Left ventricle myocardium superior (tissue), 1 donor: ENCODE measurements at places on chromosomes 5 and 9. TPM values are rescaled to one million over a fixed set of nuclear protein-coding genes. Genes with fewer than 3 reads are reported as not detected.

- DNase-seq: no peak
Observed at GRCh38 chr5:7515284-7515914, 119.5 kb downstream of the ADCY2 start.

DNA sequence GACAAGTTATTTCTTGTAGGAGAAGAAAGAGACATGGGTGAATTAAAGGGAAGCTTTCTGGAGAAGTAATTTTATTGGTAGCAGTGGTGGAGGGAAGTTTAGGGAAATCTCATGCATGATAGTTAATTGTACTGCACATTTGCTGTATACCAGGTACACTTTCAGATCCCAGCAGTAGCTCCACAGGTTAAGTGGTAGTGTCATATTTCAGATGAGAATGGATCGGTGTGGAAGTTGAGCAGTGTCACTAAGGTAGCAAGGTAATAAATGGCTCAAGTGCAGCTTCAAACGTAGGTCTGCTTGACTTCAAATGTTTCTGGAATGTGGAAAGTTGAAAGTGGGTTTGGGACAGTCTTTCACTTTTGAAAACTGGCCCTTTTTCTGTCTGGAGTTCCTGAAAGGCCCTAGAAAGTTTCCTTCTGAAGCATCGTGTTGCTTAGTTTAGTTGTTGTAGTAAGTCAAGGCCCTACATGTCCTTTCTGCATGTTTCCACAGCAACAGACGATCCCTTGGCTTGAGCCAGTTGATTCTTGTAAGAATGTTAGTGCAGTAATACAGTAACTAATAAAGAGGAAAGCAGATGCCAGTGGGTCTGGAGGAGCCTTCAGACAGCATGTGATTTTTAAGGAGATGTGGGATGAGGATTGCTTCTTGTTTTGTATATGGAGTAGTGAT, 3.7 kb downstream of the CLTA start:
- DNase-seq: no peak

DMAC1 gene
- total RNA-seq: 133 TPM

GDA gene
- total RNA-seq: 2.0 TPM

- peak; percentile 69 for DNase-seq
Observed at GRCh38 chr9:136791516-136792276, 552 bp downstream of the TMEM141 start.

- no peak for DNase-seq
Observed at GRCh38 chr5:121731377-121731776, 120.3 kb upstream of the FTMT start.

- DNase-seq: no peak
Observed at GRCh38 chr5:11898-12297, 80.1 kb upstream of the PLEKHG4B start.

RXRA gene
- total RNA-seq: 90.8 TPM

DNA sequence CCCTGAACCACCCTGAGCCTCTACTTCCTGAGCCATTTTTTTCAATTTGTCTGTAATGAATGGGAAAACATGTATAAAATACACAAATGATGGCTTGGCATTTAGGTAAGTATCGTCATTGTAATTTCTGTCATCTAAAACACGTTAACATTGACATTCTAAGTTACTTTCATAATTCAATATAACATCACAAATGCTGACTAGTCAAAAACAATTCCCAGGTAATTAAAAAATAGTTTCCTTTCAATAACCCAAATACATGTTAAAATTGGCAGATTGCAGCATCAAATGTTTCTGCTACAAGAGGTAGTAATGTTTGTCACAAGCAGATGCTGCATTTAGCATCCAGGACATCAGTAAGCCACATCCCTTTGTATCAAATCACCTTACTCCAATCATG, 776.4 kb downstream of the KCTD16 start:
- no peak for DNase-seq

DNA sequence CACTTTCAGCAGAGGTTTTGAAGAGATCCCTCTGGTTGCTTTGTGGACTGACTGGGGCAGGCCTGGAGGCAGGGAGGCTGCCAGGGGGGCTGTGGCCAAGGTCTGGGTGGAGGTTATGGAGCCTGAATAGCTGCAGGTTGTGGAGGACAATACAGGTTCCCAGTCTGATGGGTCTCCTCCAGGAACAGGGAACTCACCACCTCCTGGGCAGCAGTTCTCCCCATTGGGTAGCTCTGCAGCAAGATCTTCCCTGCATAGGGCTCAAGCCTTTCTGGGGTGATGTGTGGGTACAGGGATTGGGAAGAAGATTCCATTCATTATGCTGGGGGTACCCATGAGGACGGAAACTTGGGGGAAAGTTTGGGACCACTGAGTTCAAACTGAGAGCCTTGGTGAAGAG, 6.8 kb downstream of the AQP3 start:
- no peak for DNase-seq

DNA sequence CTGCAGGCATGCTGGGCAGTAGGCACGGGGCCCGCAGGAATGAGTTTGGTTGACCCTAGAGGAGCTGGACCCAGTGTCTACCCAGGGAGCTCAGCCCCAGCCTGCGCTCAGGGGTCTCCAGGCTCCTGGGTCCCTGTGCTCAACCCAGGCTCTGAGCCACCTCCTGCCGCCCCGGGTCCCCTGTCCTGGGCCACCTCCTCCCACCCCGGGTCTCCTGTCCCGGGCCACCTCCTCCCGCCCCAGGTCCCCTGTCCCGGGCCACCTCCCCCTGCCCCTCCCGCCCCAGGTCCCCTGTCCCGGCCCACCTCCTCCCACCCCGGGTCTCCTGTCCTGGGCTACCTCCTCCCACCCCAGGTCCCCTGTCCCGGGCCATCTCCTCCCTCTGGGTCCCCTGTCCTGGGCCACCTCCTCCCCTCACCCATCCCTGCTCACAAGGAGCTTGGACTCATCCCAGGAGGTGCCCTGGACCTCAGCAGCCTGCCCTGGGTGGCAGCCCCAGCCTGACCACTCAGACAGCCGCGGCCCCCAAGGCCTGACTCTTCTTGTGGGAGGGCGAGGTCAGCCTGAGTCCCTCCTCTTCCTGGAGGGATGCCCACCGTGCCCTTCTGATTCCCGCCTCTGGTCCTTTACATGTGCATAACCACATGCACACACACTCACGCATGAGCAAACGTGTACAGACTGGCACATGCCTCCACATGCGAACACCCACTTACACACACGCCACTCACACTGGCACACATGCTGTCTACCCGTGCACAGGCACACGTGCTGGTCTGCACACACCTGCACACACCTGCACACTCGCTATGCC, 2.4 kb downstream of the LCN12 start:
- peak; percentile 25 for DNase-seq

- DNase-seq: no peak
Observed at GRCh38 chr5:91136271-91136670, 246.8 kb downstream of the ARRDC3 start.

DNA sequence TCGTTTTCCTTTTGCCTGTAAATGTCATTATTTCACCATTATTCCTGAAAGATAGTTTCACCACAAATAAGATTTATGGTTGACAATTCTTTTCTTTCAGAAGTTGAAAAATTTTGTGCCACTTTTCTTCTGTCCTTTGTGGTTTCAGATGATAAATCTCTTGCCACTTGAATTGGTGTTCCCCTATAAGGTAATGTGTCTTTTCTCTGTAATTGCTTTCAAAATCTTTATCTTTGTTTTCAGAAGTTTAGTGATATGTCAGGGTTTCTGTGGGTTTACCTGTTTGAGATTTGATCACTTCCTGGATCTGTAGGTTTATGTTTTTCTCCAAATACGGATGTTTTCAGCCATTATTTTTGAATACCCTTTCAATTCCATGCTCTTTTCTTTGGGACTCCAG, 14.6 kb downstream of the RASA1 start:
- no peak for DNase-seq

DNA sequence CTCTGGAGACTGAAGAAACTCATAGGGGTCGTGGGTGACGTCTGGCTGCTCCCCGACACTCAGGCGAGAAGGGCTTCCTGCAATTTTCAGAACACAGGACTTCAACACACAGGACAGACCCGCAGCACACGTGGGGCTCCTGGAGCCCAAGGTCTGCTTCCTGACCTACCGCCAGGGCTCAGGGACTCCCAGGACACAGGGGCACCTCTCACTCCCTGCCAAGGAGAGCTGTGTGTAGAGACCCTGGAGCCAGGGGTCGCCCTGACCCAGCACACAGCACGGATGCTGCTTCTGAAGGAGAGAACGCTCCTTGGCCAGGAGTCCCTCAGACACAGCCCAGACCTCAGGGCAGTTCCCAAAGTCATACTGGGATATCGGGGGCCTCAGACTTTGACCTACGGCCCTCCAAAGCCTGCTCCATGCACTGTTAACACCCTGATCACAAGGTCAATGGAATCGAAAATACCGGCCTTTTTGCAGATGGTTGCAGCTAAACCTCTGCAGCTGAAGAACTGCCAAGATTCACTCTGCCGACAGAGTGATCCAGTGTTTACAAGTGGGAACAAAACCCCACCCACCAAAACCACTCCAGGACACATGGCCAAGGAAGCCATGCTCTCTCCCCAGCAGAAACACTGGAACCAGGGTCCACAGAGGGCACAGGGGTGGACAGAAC, 13.8 kb upstream of the ZDHHC11 start:
- DNase-seq: no peak

TNPO1 gene
- total RNA-seq: 67.7 TPM

DNA sequence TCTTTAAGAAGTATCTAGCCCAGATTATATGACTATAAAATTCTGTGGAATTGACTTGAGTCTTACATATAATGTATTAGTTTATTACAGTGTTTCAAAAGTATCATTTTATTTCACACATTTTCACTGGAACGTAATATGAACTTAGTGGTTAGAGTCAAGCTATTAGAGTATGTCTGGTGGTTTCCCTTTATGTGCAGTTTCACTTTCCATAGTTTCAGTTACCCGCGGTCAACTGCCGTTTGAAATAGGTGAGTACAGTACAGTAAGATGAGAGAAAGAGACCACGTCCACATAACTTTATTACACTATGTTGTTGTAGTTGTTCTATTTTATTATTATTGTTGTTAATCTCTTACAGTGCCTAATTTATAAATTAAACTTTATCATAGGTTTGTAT, 50.5 kb downstream of the COMMD10 start:
- no peak for DNase-seq

- no peak for DNase-seq
Observed at GRCh38 chr5:139947727-139948126, 95.4 kb downstream of the NRG2 start.

DNA sequence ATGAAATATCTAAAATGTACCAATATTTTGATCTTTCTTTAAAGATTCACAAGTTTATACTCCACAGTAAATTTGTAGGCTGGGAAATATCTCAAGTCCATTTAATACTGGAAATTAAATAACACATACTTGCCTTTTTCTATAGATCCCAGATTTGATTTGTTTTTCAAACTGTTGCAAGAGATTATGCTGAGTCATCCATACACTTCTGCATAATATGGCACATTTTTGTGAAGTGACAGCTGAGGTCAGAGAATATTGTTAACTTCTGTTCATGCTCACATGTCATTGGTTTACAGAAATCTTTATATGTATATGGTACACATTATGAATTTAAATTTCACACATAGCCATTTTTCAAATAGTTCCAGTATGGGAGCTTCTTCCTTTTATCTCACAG, 1066.3 kb upstream of the NUDT12 start:
- no peak for DNase-seq

- DNase-seq: no peak
Observed at GRCh38 chr5:54820346-54821134, 164.9 kb downstream of the ESM1 start.

PCA3 gene
- total RNA-seq: not detected

DNA sequence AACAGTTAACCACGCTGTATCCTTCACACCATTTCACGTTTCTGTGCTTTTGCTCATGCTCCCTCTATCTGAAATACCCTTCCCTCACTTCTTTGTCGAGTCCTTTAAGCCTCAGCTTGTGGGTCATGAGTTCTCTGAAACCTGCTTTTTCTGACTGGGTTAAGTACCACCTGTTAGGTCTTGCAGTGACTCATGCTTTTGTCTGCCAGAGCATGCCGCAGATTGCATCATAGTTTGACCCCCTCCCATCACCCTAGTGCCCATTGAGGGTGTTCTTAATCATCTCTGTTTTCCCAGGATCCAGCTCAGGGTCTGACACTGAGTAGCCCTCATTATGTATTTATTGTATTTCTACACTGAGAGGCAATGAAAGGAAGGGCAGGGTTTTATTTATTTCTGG, 190.2 kb downstream of the ASTN2 start:
- DNase-seq: no peak

ENHO gene
- total RNA-seq: 0.40 TPM

- no peak for DNase-seq
Observed at GRCh38 chr9:84807870-84808390, 138.4 kb downstream of the NTRK2 start.

C8G gene
- total RNA-seq: 2.2 TPM

DNA sequence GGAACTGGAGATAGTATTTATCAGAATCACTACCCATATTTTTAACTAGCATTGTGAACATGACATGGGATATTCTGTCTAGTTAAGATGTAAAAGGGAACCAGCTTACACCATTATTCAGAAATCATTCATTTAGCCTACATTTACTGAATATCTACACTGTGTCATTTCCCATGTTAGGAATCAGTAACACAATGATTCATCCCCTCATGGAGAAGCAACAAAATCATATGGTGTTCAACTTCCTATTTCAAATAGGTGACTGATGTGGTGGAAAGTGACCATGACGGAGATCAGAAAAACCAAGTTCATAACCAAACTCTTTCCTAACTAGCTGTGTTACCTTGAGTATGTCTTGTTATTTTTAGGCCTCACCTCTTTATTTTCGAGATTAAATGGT, 550.0 kb upstream of the TUSC1 start:
- no peak for DNase-seq

FOCAD gene
- 29.0 TPM for total RNA-seq

SPATA31E1 gene
- total RNA-seq: not detected

CCDC127 gene
- 7.7 TPM for total RNA-seq

- DNase-seq: no peak
Observed at GRCh38 chr5:6195711-6196358, 182.5 kb downstream of the MED10 start.

- DNase-seq: no peak
Observed at GRCh38 chr9:104849023-104849422, 78.9 kb downstream of the ABCA1 start.

HTR4 gene
- not detected for total RNA-seq

MEIKIN gene
- total RNA-seq: not detected

DNA sequence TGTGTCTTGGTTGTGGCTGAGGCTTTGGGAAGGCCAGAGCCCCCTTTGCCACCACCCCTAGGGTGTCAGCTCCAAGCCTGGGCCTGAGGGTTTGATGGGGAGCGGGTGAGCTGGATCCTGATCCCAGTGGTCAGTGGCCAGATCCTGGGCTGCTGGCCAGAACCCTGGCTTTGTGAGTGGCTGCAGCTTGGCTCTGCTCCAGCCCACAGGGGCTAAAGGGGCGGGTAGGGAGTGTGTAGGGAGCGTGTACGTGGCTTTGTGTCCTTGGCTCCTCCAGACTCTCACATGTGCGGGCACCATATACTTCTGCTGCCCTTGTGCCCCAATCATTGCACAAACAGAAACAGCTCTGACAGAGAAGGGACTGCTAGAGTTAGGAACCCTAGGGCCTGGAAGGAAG, 1.2 kb upstream of the IL11RA start:
- no peak for DNase-seq

- DNase-seq: peak; percentile 61
Observed at GRCh38 chr9:136045595-136046553, 49.2 kb downstream of the NACC2 start.

DNA sequence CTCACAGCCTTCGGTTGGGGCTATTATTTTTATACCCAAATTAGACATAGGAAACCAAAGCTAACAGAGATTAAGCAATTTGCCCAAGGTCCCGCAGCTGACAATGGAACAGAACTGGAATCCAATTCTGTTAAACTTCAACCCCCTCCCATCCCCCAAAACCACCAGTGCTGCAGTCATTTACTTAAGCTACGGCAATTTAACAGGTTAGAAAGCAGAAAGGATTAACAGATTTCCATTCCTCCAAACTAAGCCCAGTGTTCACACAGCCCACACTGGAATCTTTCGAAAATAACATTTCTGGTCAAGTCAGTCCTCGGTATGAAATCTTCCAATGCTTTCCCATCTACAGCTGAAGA, 1023.1 kb upstream of the DMAC1 start:
- DNase-seq: no peak
